ENCODE measurements at places on chromosomes 13 and 19.

DNA sequence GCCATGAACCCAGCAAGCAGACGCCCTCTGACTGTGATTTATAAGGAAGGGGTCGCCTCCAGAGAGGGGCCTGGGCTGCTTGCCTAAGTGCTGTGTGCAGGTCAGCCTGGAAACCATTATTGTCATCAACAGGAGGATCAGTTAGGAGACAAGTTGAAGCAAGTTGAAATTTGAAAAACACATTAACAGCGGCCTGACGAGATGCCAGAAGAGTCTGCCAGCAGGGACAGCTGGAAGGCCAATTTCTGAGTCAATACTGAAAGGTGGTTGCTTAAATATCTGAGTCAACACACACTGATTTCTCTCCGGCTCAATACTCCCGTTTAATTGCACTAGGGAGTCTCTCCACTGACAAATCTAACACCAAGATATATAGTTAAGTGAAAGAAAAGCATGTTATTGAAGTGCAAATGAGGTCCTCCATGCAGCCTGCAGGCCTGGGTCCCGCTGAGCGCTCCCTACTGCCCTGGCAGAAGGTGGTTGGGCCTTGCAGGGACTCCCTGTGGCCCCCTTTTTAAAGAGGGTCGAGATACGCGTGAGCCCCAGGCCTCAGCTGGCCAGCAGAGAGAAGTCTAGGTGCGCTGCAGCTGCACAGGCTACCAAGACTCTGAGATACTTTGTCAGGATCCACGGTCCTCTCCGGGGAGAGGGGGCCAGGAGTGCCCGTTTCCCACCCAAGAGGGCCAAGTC is 91.1 kb downstream of the RNASEH2B start:
- DNase-seq: no peak
- H3K36me3 ChIP-seq: no peaks in the 10 kb centered on the region
- no peak overlapping the region for H3K27ac ChIP-seq
- H3K4me3 ChIP-seq: no peak overlapping the region

GRCh38 chr19:4454747-4455718 is 2.6 kb downstream of the UBXN6 start:
- H3K4me1 ChIP-seq: peaks cover 13% of the 10 kb centered on the region
- H3K27me3 ChIP-seq: no peaks in the 10 kb centered on the region
- DNase-seq: no peak

- H3K27ac ChIP-seq: no peak overlapping the region
- peaks cover 2% of the 10 kb centered on the region for H3K36me3 ChIP-seq
- no peak for DNase-seq
- peaks cover 35% of the 10 kb centered on the region for H3K27me3 ChIP-seq
These were observed 8.3 kb downstream of the MAB21L1 start for GRCh38 chr13:35468195-35468594.

DNA sequence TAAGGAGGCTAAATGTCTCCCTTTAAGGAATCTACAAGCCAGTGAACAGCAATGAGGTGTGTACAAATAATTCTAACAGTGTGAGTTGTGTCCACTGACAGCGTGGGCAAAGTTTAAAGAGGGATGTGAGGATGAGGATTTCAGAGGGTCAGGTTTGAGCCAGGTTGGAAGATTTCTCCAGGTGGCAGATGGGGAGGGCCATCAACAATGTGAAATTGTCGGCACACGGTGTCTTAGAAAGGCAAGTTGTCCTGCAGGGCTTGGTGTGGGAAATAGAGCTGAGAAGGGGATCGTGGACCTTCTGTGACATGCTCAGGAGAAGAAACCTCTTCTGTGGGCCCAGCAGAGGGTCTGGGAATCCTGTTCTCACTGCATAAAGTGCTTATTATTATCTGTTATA is 52.1 kb downstream of the ATP8A2 start:
- no peaks in the 10 kb centered on the region for H3K4me1 ChIP-seq
- no peaks in the 10 kb centered on the region for H3K36me3 ChIP-seq
- H3K27ac ChIP-seq: no peak overlapping the region
- DNase-seq: no peak
- H3K4me3 ChIP-seq: no peak overlapping the region
- peaks cover 16% of the 10 kb centered on the region for H3K27me3 ChIP-seq

DNA sequence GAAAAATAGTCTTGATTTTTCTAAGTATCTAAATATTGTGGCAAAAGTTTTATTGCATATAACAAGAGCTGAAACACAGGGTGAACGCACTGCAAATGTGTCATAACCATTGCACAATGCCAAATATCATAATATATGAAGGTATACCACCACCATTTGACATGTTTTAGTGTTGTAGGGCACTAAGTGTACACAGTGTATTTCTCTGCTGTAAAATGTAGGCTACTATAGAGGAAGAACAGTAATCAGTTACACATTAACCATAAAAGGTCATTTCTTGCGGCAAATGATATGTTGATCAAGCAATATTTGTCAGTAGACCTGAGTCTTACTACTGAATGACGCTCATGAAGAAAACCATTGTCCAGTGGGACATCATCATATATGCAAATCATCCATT is 18.3 kb upstream of the KLF5 start:
- H3K36me3 ChIP-seq: no peaks in the 10 kb centered on the region
- DNase-seq: no peak
- no peak overlapping the region for H3K4me3 ChIP-seq

DNA sequence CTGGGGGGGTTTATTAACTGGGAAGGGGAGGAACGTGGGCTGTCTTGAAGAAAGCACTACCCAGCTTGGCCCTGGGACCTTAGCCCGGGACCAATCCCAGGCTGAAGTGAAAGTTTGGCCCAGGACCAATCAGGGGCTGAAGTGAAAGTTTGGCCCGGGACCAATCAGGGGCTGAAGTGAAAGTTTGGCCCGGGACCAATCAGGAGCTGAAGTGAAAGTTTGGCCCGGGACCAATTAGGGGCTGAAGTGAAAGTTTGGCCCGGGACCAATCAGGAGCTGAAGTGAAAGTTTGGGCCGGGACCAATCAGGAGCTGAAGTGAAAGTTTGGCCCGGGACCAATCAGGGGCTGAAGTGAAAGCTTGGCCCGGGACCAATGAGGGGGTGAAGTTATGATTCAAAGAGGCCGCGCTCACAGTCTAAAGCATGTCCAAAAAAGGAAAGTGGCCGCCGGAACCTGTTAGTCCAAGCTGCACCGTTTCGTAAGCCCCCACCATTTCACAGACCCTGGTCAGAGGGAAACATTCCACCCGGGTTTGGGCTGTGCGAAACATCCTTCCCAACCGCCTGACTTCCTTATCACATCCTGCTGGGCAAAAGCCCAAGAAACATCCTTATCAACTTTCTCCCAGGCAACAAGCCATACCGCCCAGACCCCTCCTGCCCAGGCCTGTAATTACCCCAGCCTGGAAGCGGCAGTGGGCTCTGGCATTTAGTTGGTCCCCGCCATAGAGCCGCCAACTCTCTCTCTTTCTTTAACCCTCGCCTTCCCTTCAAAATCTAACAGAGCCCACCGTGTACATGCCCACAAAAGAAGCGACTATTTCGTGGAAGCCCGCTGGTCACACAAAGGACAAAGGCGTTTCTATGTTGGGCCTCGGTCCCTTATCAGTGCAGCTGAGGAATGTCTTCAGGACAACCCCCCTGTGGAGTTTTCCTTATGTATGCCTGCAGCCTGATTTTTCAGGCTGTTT is 1.1 kb downstream of the ZNF850 start:
- DNase-seq: peak; percentile 77
- peak overlapping the region; percentile 98 for H3K4me3 ChIP-seq
- peak overlapping the region; percentile 93 for H3K27ac ChIP-seq

GRCh38 chr19:46634656-46635218 is 1.3 kb downstream of the GNG8 start:
- peaks cover 19% of the 10 kb centered on the region for H3K4me1 ChIP-seq
- peak overlapping the region; percentile 41 for H3K4me3 ChIP-seq
- DNase-seq: no peak
- no peak overlapping the region for H3K27ac ChIP-seq
- H3K27me3 ChIP-seq: peaks cover 32% of the 10 kb centered on the region

DNA sequence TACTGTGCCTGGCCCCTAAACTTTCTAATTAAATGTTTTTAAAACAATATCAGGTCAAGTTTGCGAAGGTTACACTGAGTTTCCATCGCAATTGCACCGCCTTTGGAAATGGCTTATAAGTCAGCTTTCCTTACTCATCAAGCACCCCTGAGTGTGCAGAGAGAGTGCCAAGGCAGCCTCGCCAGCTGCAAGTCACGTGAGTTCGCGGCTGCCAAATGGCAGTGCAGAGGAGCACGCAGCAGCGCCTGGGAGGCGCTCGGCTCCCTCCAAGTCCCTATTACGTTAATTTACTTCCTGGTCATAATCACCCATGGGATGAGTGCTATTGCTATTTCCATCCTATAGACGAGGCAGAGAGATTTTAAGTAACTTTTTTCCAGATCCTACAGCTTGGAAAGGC is 319.6 kb downstream of the TEX29 start:
- H3K36me3 ChIP-seq: no peaks in the 10 kb centered on the region
- no peak overlapping the region for H3K27ac ChIP-seq
- H3K4me1 ChIP-seq: no peaks in the 10 kb centered on the region
- H3K27me3 ChIP-seq: no peaks in the 10 kb centered on the region
- no peak overlapping the region for H3K4me3 ChIP-seq

DNA sequence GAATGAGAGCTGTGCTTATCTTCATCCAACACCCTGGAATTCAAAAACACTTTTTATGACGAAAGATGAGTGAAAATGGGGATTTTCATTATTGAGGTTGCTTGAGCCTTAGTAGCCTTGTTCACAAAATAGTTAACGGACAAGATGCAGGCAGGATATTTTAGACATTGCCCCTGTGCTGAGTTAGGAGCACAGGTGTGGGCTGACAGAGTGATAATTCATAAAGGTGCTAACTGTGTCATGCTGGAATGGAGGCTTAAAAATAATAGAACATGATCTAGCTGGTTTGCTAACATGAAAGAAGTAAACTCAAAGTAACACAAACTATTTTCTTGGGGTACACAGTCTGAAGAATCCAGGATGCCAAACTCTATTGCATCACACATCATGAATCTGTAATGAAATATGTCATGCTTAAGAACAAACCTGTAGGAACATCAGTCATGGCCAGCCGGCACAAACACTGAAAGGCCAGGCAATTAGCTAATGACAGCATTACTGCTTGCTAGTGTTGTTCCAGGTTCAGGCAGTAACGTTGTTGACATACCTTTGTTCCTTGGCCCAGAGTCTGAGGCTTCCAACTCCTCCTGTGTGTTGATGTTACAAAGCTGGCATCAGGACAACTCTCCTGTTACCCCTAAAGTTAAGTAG is 55.3 kb downstream of the FRY start:
- H3K4me3 ChIP-seq: no peak overlapping the region
- H3K27me3 ChIP-seq: peaks cover 8% of the 10 kb centered on the region
- no peaks in the 10 kb centered on the region for H3K4me1 ChIP-seq
- H3K36me3 ChIP-seq: no peaks in the 10 kb centered on the region
- H3K27ac ChIP-seq: no peak overlapping the region

- no peaks in the 10 kb centered on the region for H3K27me3 ChIP-seq
- H3K36me3 ChIP-seq: no peaks in the 10 kb centered on the region
- no peak overlapping the region for H3K27ac ChIP-seq
- no peak overlapping the region for H3K4me3 ChIP-seq
- H3K4me1 ChIP-seq: peaks cover 9% of the 10 kb centered on the region
- no peak for DNase-seq
These were observed 89.1 kb downstream of the CAB39L start for GRCh38 chr13:49354719-49355118.

Measured in activated CD8-positive, alpha-beta memory T cell treated with anti-CD3 and anti-CD28 coated beads, Interleukin-2, amount 10 ng/mL, durations not matched to agents 7 days and 5 days (primary cell).